ENCODE measurements at places on chromosomes 11 and 22.

DNA sequence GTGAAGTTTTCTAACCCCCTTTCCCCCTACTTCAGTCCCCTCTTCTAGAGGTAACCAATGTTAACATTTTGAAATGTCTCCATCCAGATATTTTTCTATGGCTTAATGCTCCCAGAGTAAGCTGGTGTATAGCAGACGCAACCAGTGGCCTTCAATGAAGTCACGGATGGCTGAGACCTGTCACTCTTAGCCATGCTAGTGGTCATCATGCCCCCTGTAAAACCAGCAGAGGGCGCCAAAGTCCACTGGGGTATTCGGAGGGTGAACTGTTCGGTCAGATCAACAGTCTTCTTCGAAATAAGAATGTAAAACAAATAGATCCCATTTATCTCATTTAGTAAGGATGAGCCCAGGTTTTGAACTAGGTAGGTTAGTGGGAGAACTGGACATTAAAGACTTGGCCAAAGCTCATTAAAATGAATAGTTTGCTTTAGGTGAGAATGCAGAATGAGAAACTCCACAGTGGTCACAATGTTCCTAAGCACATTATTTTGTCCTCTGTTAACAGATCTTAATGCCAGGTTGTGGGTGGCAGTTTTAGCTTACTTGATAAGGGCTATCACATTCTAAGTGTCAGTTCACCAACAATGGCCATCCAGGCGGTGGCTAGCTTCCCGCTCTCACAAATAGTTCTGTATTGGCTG, 8.6 kb upstream of the MMP8 start:
- peak; percentile 27 for DNase-seq

DNA sequence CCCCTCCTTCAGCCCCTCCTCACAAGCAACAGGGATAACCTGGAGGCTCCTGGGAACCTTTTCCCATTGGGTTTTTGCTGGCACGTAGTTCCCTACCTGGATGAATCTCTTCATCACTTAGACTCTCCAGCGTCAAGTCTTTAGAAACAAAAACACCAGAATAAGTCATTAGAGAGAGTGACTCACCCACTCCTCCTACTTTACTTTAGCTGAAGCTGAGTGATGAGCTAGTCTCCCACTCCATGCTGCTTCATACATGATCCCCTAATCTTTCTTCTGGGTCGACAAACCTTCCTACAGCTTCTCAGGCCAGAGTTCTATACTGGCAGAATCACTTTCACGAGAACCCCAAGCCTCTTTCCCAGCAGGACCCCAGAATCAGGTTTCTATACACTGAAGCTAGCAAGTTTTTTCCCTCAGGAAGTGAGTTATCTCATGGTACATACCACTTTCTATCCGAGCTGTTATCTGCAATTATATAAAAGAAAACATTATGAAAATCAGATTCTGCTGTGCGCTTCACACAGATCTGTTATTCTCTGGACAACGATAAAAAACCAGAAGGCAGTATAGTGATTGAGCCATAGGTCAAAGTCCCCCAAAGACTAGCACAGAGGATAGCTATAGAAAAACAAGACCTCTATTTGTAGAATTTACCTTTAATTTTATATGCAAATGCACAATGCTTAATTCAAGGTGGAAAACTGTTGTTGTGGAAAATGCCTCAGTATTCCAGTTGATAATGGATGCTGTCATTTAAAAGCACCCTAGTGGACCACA, 18.7 kb downstream of the DRICH1 start:
- DNase-seq, result no peak

DNA sequence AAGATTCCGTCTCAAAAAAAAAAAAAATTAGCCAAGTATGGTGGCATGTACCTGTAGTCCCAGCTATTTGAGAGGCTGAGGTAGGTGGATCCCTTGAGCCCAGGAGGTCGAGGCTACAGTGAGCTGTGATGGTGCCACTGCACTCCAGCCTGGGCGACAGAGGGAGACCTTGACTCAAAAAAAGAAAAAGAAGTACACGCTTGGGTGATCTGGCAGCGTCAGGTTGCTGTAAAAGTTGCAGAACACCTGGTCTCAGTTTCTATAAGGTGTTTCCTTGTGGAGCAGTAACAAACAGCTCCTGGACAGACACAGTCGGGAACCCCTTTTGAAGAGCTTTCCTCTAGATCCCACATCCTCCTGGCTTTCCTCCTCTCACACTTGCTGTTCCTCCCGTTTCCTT, 45.8 kb downstream of the SCGB1A1 start:
- no peak for DNase-seq

DNA sequence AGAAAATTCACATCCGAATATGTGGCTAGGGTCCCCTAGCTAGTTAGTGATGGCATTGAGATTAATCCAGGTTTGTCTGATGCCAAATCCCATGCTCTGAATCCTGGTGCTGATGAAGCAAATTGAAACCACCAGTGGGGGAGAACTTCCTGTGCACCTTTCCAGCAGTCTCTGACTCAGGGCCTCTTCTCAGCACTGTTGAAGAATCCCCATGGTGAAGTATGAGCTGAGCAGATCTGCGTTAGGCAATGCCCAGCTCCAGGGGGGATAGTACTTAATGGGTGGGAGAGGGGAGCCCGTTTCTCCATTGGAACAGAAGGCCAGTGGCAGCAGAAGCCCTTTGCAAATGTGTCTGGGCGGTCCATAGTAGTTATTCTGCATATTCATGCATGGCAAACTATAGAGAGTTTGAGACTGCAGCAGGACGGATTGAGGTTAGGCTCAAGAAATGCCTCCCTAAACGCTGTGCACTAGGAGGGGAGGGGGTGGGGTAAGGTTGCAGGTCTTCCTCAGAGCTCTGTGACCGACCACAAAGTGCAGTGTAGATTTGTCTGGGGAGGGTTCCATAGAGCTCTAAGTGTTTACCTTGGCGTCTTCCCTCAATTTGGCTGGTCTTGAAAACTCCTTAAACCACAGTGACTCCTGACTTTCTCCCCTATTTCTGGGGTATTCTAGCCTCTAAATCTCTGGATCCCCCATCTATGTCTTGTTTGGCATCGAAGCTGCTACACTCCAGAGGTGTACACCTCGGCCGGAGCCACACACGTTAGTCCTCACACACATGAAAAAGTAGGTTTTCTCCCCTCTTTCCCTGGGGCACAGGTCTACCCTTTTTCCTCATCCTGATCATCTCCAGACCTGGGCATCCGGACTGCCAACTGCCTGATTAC, 4.8 kb downstream of the POU2F3 start:
- DNase-seq, result no peak

DNA sequence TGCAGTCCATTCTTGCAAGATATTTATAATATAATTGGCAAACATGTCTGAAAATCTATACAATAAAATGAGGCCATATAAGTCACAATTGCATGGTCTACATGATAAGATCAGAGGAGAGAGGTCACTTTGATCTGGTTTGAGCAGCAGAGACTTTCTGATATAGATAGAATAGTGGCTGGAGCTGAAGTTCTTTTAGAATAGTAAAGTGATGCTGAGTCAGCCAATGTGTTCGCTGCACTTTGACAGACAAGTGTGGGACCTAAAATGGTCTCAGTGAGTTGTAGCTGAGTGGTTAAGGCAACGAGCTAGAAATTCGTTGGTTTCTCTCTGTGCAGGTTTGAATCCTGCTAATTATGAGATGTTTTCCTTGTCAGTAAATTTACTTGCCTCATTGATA, 257.0 kb upstream of the C11orf87 start:
- DNase-seq, result no peak

DNA sequence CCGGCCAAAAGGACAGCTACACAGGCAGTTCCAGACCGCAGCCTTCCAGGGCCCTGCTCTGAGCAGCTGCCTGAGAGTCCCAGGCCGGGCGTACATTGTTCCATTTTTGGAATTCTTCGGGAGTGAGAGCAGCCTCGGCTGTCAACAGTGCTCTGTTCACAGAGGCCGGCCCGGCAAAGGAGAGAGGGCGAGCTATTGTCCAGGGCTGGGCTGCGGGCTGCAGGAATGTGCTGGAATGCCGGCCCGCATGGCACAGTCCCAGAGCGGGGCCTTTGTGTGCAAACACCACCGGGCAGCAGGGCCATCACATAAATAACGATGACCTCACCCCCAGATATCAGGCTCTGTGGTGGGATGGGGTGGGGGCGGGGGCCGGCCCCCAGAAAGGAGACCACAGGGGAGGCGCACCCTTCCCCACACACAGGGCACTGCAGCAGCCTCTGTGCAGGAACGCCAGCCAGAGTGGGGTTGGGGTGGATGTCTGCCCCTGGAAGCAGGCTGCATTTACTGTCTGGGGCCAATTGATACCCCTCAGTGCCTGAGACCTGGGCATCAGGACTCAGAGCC, 15.8 kb downstream of the LINC01488 start:
- DNase-seq, result no peak

DNA sequence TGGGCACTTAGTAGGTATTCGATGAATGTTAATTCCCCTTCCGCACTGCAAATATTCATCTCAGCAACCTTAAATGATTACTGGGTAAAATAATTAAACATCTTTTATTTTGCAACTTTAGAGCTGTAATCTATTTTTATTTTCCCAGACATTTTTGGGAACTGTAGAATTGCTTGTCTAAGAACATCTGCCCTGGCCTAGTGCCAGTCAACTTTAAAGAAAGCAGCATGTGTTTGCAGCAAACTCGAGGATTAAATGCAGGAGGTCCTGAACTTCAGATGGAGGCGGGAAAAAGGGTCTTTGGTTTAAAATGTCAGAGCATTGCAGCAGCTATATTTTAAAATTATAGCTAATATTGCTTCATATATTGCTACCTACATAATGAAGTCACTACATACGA, 190.0 kb downstream of the PGR start:
- DNase-seq, result no peak

GRCh38 chr11:71964641-71965040, 34.1 kb upstream of the IL18BP start:
- DNase-seq, result no peak

GRCh38 chr11:122430490-122430889, 225.0 kb upstream of the UBASH3B start:
- DNase-seq, result no peak

DNA sequence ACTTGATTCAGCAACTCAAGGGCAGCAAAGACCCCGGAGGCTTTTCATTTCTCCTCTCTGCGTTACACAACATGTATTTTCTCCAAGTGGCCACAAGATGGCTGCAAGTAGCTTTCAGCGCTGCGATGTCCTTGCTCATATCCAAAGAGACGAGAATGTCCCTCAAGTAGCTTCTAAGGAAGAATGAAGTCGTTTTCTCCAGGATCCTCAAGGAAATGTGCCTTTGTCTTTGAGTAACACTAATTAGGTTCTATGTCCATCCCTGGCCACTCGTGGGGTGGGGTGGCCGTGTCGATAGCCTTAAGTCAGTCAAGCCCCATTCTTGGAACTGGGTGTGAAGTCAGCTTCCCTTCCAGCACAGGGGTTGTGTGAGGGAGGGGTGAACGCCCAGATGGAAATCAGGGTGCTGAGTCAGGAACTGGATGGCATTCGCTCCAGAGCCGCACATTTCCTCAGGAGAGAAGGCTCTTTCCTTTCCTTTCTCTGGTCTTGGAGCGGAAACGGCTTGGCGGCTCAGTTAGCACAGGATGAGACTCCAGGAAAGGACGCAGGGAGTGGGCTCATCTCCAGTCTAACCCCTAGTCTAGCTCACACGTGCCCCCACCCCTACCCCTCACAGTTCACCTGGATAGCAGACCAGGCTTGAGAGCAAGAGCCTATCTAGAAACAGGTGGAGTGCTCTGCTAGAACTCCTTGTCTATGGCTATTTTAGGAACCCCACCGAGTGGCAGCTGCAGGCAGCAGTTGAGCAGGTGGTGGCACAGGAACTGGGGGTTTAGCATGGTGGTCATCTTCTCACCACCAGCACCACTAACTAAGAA, 44.3 kb downstream of the NNMT start:
- no peak for DNase-seq

DNA sequence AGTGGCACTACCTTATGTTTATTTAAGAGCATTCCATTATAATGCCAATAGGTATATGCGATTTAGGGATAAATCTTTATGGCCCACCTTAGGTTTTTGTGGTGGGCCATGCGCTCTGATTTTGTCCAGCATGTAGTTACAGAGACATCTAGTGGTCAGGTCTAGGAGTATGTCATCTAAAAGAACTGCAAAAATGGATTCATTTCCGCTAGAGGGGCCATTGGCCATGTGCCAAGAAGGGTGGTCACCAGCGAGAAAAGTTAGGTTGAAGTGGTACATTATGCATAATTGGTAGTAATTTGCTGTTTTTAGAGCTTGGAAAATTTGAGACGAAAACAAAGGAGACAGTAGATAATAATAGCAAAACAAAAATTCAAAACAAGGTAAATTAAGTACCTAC, 27.7 kb downstream of the LRRC4C start:
- DNase-seq, result no peak

DNA sequence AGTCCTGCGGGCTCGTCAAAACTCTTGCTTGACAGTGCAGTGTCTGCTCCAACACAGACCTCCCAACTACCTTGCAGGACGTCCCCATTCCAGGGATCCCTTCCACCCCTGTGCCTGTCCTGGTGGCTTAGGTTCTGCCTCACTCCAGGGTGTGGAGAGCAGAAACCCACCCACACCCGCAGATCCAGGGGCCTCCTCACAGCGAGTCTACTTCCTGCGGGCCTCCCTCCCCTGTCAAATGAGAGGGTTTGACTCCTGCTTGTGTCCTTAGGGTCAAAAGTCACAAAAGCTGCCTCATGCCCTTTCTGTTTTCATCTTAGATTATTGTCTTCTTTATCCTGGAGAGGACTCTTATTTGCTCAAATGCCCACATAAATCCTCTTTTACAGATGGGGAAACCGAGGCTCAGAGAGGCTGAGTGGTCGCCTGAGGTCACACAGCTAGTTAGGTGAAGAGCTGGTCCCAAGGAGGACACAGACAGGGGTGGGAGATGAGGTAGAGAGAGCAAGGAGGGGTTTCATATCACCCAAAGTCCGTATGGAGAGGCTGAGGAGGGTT, 81.1 kb upstream of the KCNQ1OT1 start:
- no peak for DNase-seq

GRCh38 chr11:1937616-1938342, 9.4 kb upstream of the MRPL23 start:
- no peak for DNase-seq

GRCh38 chr22:22981670-22982571, 88.4 kb upstream of the GNAZ start:
- DNase-seq, result no peak

All from GM19239 (cell line).